NCI-H345 (cell line): ENCODE measurements at places on chromosomes 2 and 18.
A peak's percentile ranks its signal among the peaks of the same experiment; 100 is the strongest.

GRCh38 chr2:188524519-188525113 is 232.9 kb downstream of the GULP1 start:
- DNase-seq, result peak; percentile 20

DNA sequence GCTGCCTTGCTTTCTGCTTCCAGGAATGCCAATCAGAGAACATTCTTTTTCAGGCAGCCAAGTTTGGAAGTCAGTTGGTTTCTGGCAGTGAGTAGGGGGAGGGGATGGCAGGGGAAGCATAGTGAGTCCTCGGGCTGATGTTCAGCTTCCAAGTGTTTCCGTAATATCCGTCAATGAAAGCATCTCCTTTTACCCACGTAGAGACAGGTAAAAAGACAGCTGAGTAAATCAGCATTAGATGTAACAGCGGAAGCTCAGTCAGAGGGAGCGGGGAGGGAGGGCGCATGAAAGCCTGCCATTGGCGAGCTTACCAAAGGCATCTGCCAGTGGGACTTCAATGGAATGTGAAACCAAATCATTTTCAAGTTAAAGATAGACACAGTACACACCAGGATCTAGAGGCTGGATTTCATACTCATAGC is 117.1 kb upstream of the DTNA start:
- DNase-seq, result no peak

DNA sequence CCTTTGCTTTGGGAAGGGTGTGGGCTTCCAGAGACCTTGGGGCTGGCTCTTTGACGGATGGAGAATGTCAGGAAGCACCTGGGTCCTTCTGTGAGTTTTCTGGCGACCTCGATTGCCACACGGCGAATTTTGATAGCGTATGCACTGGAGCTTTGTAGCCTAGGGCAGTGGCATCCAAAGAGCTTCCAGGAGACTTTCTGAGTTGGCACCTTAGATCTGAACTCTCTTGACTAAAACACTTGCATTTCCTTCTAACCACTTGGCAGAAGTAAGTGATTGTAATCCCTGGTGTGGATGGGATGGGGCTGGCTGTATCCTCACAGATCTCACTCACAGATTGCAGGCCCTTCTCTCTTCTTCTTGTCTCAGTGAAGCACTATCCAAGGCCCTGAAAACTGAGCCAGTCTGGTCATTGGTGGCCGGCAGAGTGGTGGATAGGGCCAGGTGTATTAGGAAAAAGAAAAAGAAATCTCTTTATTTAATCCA is 7.8 kb downstream of the RNF144A start:
- no peak for DNase-seq

DNA sequence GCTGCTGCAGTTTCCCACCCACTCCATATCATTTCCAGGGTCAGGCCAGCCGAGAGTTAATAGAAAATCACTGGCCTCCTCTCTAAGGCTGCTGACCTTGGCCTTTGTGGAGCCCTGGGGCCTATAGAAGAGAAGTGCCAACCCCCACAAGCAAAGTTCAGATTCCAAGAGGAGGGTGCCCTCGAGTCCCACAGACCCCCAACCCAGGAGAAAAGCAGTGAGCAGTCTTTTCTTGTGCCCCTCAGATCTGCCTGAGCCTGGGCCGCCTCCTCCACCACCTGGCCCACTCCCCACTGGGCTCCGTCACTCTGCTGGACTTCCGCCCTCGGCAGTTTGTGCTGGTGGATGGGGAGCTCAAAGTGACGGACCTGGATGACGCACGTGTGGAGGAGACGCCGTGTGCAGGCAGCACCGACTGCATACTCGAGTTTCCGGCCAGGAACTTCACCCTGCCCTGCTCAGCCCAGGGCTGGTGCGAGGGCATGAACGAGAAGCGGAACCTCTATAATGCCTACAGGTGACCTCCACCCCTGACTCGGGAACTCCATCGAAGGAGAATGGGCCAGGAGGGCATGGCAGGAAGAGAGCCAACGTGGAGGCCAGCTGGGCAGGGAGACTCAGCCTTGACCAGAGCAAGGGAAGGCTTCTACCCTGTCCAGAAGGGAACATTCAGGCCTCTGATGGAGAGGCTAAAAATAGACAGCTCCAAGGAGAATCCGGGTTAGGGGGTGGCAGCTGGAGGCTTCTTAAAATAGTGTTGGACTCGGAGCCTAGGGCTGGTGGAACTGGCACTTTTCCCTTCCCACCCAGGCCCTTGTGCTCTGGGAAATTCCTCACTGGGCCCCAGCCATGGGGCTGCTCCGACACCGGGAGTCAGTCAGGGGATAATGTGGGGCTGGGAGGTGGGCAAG is 6.2 kb downstream of the PKDCC start:
- no peak for DNase-seq

GRCh38 chr2:41598161-41598894 is 449.5 kb upstream of the PKDCC start:
- no peak for DNase-seq

GRCh38 chr2:45191976-45192375 is 182.7 kb upstream of the SIX2 start:
- DNase-seq, result no peak
